ENCODE measurements at places on chromosomes 12 and 14.

- no peak for DNase-seq
These were observed 1552.4 kb upstream of the FLRT2 start for GRCh38 chr14:83977583-83977982.

GRCh38 chr12:3316776-3317480 lies 174.1 kb upstream of the PRMT8 start:
- peak; percentile 54 for DNase-seq

DNA sequence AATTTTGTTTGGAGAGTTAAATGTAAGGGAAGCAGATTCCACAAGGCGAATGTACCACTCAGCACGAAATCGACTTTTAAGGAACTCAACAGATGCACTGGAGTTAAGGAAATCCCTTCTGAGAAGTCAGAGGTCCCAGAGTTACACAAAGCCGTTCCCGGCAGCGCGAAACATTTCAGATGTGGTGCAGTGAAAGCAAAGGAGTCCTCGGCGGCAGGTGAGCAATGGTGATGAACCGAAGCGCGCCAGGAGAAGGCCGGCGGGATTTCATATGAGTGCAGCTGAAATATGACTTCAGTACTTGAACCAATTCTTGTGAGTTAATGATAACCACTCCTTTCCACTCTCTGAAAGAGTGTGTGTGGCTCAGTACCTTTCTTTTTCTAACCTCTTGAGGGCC lies 183.2 kb downstream of the GRIP1 start:
- DNase-seq, result no peak

DNA sequence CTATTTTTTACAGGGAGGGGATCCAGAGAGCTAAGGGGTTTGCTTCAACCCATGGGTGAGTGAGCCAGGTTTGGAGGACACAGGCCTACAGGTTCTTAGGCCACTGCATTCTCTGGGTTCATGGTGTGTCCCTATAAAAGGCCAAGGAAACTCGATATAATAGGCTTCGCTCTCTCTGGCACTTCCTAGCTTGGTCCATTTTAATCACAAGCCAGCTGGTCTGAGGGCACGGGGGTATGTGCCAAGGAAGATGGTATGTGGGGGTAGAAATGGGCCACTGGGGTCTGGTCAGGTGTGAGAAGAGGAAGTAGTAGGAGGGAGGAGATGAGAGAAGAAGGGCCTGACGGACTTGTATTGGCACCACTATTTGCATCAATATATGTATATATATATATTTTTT lies 4.9 kb downstream of the ETV6 start:
- no peak for DNase-seq

DNA sequence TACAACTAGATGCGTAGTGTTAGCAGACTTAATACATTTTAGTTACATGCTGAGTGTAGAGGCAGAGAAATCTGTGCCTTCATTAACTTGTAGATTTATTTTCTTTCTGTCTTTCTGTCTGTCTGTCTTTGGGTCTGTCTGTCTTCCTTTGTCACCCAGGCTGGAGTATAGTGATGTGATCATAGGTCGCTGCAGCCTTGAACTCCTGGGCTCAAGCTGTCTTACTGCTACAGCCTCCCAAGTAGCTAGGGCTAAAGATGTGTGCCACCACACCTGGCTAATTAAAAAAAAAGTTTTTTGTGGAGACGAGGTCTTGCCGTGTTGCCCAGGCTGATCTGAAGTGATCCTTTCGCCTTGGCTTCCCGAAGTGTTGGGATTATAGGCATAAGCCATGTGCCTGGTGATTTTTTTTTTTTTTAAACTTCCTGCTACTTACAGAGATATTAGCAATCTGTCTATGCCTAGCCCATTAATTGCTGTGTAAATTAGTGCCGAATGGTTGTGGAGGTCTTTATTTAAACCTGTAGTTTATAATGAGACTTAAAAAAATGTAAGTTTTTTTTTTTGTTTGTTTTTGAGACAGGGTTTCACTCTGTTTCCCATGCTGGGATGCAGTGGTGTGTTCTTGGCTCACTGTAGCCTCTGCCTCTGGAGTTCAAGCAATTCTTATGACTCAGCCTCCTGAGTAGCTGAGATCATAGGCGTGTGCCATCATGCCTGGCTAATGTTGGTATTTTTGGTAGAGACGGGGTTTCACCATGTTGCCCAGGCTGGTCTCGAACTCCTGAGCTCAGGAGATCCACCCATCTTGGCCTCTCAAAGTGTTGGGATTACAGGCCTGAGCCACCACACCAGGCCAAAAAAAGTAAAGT lies 22.8 kb downstream of the ERC1 start:
- DNase-seq, result no peak

- DNase-seq, result no peak
These were observed 10.9 kb downstream of the CLIP1 start for GRCh38 chr12:122411537-122411936.

- no peak for DNase-seq
These were observed 9.0 kb upstream of the RNU6-7 start for GRCh38 chr14:32192712-32193373.

DNA sequence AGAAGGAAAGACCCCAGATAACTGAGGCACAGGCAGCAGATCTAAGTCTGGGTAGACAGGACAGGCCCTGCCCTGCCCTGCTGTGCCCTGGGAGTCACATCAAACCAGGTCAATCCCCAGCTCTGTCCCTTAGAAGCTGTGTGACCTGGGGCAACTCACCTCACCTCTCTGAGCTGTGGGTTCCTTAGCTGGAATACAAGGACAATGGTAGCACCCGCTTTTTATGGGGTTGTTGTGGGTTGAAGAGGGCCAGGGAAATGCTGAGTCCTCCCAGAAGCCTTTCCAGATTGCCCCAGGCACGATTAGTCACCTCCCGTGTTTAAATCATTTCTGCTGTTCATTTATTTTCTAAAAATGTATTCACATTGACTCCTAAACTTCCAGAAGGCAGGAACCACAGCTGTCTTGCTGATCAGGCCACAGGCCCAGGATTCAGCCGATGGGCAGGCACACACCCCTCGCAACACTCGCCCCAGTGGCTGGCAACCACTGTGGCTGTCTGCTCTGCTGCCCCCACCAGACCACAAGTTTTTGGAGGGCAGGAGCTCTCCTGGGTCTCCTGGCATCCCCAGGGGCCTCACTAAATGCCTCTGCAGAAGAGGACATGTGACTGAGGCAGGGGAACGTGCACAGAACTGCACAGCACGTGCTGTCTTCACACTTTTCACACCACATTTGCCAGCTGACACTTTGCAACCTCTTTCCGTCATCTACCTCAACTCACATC lies 3.0 kb downstream of the SELPLG start:
- no peak for DNase-seq
